Cortex of kidney (tissue), 1 donor: ENCODE measurements at places on chromosomes 7 and 10.

- no peak for DNase-seq
Measured at GRCh38 chr7:110921595-110922151, 169.3 kb upstream of the LRRN3 start.

GRCh38 chr10:27624941-27625340 lies 120.7 kb downstream of the MKX start:
- no peak for DNase-seq

GRCh38 chr10:61135276-61135721 lies 191.3 kb upstream of the RHOBTB1 start:
- DNase-seq: no peak

GRCh38 chr10:56605051-56605450 lies 244.0 kb upstream of the ZWINT start:
- DNase-seq: no peak
